ENCODE measurements at places on chromosomes 12 and 14.

- DNase-seq = no peak
These were observed 4.7 kb downstream of the SRGAP1 start for GRCh38 chr12:63849106-63849620.

DNA sequence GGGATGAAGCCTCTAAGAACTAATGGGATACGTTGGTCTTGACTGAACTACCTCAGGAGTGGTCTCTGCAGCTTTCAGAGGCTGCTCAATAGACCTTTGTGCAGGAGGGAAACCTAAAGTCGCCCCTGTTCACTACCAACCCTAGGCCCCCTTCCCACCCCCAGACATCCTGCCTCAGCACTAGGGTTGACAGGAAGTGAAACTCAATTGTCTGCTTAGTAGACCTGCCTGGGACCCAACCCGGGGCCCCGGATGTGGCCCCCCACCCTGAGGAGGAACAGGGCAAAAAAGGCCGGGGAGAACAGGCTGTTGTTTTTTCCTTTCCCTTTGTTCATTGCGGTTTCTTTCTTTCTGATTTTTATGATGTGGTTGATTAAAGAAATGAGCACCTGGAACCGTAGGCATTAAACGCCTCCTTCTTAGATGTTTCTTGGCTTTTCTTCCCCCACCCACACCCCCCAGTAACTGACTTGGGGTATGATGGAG is 1.6 kb upstream of the DGKA start:
- no peak for DNase-seq

DNA sequence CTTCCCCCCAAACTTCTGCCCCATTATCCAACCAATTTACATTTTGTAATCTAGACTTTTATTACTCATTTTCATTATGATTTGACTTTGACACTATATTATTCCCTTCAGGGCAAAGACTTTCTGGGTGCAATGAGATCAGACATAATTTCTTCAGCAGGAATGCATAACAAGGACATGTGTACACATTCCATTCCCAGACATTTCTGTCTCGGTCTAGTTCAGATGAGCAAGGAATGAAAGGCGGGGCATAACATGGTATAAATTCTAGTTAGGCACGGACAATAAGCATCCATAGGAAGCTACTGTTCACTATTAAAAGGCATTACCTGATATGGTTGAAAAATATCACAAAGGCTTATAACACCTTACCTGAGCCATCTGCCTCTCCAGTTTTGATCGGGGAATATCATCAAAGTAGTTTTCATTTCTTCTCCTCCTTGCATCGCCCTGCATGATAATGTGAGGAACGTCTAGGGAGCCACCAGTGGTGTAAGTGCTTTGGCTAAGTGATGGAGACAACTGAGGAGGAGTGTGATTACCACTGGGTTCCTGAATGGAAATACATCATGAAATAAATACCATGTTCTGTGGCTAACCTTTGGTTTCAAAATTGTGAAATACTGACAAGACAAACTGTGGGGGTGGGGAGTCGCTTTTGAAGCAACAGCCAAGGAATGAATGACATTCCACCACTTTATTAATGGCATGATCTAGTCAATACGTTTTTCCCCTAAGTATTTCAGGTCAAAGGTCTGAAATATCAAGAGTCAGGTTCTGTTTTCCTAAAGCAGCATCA is 183.9 kb downstream of the APAF1 start:
- DNase-seq = peak; percentile 59

DNA sequence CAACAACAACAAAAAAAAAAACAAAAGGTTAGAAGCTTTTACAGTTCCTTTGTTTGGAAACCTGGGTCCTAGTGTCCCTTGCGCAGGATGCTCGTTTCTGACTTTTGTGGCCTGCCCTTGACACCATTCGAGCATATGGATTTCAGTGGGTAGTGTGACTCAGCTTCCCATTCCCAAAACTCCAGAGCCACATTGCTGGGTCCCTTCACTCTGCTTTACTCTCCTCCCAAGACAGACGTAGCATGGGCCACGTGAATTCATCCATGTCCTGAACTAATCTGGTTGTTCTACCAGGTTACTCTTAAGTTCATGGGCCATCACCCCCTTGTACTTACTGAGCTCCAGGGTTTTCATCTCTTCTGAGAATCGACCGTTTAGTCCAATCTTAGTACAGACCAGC is 68.0 kb upstream of the MAX start:
- no peak for DNase-seq

DNA sequence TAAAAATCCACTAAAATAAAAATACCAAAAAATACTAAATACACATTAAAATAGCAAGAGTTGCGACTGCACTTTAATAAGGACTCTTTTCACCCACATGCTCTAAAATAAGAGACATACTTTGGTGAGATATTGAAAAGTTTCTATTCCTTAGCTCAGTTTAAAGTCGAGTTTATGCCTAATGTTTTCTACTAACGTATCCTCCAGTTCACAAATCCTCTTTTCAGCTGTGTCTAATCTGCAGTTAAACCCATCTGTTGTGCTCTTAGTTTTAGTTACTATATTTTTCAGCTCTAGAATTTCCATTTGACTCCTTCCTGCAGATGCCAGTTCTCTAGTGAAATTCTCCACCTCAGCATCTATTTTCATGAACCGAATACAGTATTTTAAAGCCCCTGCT is 63.8 kb downstream of the CDK17 start:
- DNase-seq = no peak

DNA sequence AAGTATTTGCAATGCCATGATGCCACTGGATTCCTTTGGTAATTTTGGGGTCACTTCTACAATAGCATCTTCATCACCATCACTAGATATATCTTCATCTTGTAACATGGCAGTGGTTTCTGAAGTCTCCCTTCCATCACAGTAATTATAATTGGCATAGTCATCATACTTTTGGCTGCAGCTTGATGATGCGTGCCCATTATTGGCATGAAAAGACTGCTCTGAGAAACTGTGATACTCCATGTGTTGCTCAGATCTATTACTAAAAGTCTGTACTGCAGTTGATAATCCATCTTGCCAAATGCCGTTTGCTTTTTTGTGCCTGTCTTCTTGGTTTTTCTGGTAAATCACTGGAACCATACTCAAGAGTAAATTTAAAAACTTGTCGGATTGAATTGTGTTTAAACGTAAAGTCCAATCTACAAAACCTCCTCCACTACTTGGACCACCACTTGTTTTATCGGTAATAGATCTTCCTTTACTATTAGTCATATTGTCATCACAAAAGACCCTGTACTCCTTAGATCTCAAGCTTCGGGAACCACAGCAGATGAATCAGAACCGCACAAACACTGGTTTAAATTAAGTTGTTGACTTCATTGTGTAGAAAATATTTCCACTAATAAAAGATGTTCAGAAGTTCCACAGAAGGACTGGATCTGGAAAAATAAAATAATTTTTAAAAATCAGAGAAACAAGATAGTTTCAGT is 29.9 kb downstream of the SLC41A2 start:
- no peak for DNase-seq

DNA sequence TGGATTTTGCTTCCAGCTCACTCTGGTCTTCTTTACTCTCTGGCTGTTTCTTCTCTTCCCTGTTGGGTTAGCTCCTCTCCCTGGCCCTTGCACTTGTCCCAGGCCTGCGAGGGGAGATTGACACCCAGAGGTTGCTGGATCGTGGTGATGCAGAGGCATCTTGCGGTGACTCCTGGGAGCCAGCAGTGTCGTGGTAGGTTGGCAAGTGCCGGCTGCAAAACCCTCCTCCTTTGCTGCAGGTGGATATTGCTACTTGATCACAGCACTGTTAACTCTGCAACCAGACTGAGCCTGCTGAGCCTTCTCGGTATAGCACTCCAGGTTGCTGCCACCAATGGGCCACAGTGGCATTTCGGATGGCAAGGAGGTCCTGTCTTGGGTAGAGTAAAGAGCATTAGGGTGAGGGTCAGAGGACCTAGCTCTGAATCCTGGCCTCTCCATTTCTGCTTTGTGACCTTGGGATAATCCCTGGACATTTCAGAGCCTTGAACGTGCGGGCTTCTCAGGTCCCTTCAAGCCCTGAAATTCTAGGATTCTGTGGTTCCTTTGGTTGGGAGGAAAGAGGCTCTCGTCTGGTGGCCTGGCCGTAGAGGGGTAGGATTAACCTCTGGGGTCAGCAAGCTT is 87.4 kb downstream of the TSPAN9 start:
- no peak for DNase-seq

- DNase-seq = no peak
These were observed 33.1 kb downstream of the CD9 start for GRCh38 chr12:6233121-6233971.

DNA sequence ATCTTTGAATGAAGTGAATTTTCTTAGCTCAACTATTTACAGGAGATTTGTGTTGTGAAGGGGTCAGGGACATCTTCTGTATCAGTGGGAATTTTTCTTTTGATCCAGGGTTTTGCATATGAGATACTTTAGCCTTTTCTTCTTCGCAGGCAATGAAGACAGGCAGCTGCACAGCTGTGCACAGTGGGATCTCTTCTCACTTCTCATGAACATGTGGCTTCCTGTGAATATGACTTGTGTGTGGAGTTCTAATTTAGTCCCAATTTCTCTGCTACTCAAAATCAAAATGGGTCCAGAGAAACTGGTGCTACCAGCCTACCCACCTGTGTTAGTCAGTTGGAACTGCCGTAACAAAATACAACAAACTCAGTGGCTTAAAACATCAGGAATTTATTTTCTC is 37.8 kb downstream of the ARF6 start:
- DNase-seq = no peak

DNA sequence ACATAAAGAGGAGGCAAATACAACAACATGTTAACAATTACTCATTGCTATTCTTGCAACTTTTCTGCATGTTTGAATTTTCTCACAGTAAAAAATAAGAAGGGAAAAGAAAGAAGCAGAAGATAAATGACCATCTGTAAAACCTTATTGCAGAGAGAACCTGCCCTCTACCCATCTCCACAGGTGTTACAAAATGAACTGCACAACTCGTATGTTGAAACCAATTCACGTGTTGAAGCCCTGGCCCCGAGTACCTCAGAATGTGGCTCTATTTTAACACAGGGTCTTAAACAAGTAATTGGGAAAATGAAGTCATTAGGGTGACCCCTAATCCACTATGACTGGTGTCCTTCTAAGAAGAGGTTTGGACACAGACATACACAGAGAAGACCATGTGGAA is 39.5 kb downstream of the FOXN3 start:
- DNase-seq = no peak

DNA sequence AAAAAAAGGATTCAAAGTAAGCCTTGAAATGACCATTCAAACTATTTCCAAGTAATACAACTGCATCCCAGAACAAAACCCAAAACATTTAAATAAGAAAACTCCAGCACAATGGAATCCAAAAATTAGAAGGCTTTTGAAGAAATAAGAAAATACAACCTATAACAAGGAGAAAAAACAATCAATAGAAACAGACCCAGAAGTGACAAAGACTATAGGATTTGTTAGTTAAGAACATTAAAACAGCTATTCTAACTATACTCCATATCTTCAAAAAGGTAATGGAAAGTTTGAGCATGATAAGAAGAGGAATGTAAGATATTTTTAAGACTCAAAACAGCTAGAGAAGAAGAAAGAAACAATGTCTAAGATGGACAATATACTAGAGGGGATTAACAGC is 39.3 kb upstream of the SRP54 start:
- DNase-seq = no peak

DNA sequence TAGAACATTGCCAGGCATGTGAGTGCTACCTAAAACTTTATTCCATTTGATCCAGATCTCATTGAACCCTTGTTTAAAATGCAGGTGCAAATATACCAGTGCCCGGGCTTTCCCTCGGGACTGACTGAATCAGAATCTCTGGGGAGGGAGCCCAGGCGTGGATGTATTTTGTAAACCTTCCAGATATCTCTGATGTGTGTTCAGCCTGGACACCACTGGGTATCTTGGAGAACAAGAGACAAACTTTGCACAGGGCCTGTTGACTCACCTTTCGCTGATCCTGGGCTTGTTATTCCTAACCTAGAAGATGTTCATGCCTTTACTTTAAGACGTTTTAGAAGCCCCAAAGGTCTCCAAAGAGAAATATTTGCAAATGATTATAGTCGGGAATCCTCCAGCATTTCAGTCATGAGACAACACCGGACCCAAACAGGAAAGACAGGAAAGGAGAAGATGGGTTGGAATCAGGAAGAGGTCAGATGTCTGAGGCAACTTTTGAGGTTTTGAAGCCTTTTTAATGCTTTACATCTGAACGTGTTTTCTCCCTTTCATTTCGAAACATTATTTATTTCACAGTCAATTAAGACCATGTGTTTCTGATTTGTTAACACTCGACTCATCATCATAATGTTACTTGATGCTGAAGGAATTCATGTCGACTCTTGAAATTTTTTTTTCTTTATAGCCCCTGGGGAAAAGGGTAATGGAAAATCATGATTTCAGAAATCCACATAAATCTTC is 118.6 kb downstream of the PLXNC1 start:
- no peak for DNase-seq

DNA sequence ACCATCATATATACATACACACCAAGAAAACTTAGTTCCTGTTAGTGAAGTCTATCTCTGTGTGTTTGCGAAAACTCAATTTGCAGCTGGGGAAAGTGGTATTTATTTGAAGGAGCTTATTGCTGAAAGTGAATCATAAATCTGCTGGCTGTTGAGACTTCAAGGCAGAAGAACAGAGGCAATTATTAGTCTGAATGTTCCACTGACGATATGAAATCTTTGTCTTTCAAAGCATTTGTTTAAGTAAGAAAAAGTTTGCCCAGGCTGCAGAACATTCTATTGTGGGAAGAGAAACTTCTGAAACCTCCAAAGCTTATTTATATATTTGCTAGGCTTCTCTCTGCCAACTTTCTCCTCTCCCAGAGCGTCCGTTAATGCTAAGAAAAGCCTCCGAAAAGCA is 255.7 kb upstream of the TMPO start:
- no peak for DNase-seq

DNA sequence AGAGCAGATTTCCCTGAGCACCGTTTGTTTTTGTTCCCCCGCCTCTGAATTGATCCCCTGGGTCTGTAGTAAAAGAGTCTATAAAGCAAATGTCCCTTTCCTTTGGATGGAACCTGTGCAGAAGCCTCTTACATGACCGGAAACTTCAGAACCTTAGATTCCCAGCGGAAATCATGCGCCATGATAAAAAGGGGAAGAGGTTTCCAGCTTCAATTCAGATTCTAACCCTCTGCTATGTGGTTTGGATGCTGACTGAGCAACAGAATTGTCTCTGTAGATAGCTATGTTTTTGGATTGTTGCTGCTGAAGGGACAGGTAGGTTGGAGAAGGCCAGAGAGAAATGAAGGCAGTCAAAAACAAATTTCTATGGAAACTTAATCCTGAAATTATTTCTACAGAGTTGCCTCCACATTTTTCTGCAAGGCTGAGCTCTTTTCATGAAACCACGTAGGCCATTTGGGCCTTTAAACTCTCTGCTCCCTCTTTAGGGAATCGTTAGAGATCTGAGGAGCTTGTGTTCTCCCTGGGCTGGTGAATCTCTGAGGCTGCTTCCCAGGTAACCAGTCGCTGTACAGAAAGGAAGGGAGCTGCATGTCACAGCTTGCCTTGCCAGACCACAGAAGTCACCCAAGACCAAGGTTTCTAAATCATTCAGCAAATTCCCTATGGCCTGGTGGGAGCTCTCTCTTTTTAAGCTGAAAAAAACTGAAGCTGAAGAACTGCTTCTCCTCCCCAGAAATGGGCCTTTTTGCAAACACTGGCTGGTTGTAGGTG is 28.7 kb upstream of the OR10P1 start:
- DNase-seq = no peak

- no peak for DNase-seq
These were observed 543.9 kb upstream of the LRFN5 start for GRCh38 chr14:41062826-41063225.
